ENCODE measurements at places on chromosomes 16 and 17.

GRCh38 chr16:79876332-79876730 lies 275.8 kb upstream of the MAF start:
- DNase-seq = no peak

DNA sequence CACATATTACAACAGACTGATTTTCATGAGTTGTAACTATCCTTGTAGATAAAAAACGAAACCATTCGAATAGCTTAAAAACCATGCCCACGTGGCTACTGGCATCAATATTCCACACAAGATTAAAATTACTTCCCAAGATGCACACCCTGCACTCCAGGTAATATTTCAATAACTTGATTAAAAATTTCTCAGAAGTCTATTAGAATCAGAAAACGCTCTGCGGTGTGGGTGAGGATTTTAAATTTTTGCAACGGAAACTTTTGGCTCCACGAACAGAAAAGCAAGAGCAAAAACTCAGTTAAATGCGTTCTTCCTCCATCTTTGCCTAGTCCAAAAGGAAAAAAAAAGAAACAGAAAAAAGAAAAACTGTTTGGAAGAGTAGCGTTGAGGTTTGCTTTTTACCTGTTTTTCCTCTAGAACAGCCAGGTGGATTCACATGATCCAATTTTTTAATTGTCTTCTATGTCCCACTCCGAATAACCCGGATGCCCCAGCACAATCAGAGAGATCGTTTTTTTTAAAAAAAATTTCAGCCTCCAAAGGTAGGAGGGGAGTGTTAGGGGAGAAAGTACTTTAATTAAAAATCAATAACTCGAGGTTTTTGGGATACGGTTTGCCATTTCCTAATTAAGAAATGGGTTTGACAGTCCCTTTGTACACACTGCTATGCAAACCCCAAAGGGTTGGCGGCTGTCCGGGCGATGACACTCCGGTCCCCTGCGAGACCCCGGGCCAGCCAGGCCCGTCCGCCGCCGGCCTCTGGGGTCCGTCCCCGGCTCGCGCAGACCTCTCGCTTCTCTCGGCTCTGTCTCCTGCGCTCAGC lies 708 bp upstream of the NFAT5 start:
- DNase-seq = no peak

- DNase-seq = peak; percentile 84
These were observed 108.0 kb upstream of the CIBAR2 start for GRCh38 chr16:85220125-85220839.

DNA sequence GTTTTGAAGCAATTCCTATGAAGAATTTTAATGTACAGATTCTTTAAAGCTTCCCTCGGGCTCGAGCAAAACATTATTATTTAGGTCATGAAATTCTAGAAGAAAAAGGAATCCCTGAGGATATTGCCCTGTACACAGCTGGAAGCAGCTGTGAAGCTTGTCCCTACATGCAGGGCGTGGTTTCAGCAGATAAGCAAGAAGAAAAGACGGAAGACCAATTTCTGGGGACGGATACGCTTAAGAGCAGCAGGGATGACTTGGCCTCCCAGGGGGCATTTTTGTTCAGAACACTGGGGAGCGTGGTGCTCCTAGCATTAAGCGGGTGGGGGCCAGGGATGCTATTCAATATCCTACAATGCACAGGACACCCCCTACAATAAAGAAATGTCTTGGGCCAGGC lies 34.3 kb downstream of the LITAF start:
- DNase-seq = no peak

- no peak for DNase-seq
These were observed 356.1 kb downstream of the CPPED1 start for GRCh38 chr16:12447556-12447955.

DNA sequence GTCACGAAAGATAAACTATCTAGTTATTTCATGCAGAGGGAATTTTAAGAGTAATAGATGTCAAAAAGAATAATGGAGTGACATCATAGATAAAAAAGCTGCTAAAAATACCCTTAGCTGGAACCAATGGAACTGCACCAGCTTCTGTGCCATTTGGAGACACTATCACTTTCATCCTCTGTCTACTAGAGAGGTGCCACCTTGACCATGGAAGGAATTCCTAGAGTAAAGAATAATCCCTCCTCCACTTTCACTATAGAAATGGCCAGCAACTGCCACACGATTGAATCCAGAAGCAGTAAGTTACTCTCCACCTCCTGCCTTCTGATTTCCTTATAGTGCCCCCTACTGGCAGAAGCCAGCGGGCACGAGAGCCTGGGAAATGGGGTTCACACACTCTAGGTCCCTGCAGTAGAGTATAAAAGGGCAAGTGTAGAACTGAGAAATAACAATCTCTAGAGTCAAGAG lies 2.8 kb upstream of the ALDH3A2 start:
- DNase-seq = no peak

DNA sequence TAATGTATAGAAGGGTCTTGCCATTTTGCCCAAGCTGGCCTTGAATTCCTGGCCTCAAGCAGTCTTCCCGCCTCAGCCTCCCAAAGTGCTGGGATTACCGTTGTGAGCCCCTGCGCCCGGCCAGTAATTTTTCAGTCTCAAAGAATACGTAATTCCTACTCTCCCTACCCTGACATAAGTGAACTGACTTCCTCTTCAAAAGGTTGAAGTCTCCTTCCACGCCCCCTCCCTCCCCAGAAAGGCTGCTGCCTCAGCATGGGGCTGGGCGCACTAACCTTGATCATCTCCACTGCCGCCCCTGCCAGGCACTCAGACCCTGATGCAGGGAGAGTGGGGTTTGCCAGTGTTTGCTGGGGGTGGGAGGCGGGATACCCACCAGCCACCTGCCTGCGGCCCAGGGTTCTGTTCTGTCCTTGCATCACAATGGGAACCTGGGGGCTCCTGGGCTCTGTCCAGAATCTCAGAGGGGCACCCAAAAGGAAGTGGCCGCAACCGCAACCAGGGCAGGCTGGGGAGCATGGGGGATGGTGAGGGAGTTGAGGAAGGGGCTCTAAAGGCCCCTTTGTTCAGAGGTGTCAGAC lies 27.5 kb downstream of the KIFC3 start:
- DNase-seq = no peak

- DNase-seq = no peak
These were observed 112.7 kb downstream of the BRIP1 start for GRCh38 chr17:61750656-61751055.

DNA sequence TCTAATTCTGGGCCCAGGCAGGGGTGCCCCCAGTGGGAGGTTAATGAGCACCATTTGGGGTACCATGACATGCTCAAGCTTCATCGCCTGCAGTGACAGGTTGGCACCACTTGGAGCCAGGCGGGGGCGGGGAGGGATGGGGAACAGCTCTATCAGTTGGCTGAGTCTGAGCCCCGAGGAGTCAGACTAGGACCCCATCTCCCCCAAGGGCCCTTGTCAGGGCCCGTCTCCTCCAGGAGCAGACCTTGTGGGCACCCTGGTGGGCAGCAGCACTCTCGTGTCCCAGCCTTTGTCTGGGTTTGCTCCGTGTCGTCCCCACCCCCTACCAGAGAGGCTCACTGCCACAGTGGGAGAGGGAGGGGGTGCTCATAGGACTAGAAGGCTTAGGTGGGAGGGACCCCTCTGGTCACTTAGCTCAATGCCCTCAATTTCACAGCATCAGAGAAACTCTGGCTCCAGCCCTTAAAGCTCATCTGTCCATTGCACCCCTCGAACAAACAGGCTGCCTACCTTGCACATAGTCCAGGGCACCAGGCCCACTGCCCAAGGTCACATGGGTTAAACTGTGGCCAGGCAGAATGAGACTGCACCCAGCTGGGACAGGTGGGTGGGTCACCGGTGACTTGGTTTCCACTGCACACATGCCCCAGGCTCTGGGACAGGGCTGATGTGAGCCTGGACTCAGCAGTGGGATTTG lies 4.1 kb downstream of the PPP1R9B start:
- no peak for DNase-seq

DNA sequence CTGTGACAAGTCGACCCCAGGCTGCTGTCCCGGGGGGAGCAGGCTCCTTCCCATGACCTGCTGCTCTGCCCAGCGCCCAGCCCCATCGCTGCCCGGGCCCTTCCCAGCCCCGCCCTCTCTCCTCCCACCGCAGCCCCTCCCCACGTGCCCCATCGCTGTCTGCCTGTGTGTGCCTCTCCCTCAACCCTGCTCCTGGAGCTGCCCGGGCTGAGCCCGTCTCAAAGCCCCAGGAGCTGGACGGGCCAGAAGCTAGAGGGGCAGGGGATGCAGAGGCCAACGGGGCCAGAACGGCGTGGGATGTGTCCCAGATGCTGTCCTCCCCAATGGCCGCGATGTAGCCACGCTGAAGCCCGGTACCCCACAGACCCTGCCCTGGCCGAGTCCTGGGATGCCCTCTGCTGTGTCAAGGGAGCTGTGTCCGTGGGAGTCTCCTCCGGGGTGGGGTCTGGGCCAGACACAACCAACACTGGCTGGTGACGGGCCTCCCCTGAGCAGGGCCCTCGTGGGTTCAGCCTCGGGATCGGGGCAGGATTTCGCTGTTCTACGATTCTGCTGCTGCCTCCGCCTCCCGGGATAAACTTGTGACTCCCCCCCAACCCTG lies 118.2 kb upstream of the ZNF750 start:
- DNase-seq = no peak

- DNase-seq = no peak
These were observed 26.7 kb downstream of the CYB5B start for GRCh38 chr16:69451166-69451565.

DNA sequence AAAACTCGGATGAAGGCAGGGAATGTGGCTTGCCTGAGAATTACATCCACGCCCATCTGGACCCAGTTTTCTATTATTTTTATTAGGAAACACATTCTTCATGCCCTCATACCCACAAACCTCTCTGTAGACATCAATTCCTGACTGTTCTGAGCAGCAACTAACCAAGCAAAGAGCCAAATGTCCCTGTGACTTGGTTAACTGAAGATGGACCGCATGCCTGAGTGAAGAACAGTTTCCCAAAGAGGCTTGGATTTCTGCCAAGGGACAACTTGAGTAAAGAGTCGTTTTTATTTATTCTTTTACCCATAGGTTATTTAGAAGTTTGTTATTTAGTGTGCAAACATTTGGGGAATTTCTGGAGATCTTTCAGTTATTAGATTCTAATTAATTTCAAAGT lies 259.8 kb downstream of the GRIN2A start:
- DNase-seq = no peak

DNA sequence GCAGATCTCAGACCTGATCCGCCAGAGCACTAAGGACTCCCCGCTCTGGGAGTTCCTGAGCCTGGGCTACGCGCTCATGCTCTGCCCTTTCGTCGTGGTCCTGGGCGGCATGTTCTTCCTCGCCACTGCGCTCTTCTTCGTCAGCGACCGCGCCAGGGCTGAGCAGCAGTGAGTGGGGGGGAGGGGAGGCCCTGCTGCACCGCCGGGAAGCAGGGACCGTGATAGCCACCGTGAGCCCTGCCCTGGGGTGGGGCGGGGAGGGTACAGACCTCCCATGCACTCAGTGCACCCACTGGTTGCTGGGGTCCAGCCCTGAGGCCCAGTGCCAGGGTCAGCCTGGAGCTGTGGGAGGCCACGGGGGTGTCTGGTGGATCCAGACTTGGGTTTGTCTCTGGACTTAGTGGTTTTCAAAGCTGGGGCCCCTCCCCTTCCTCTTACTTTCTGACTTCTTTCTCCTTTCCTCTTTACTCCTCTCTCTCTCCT lies 18.9 kb downstream of the MYBBP1A start:
- no peak for DNase-seq

DNA sequence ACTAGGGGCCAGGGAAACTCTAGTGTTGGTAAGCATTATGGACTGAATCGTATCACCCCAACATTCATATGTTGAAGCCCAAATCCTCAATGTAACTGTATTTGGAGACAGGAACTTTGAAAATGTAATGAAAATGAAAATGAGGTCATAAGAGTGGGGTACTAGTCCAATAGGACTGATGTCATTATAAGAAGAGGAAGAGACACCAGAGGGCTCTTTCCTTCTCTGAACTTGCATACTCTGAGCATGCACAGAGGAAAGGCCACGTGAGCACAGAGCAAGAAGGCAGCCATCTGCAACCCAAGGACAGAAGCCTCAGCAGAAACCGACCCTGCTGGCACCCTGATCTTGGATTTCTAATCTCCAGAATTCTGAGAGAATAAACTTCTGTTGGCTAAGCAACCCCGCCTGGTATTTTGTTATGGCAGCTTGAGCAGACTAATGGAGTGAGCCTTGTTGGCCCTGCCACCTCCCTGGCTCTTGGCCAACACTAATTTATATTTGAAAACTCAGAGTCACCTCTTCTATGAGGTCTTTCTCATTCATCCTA lies 273.4 kb downstream of the NTN1 start:
- DNase-seq = no peak

DNA sequence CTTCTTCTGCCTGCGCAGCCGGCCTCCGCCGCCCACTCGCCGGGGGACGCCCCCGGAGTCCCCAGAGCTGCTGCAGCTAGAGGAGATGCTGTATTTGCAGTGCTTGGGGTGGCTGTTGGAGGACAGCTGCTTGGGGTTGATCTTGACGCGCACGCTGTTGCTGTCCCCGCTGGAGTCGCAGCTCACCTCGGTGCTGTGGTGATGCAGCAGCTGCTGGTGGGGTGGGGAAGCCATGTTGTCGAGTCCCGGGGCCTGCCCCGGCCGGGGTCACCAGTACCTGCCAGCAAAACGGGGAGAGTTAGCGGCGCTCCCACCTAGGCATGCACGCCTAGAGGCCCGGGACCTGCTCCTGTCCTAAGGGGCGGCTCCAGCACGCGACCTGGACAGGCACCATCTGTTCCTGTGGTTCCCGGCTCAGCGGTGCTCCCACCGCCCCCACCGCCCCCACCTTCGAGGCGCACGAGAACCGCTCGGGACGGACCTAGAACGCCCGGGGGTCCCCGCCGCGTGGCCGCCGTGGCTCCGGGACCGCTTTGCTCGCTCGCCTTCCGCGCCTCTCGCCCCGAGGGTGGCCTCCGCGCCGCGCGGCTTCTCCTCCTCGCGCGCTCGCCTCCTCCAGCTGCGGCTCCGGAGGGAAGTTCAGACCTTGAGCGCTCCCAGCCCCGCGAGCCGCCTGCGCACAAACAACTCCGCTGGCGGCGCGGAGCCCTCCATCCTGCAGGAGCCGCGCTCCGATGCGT lies 863 bp downstream of the ADCY9 start:
- DNase-seq = no peak

DNA sequence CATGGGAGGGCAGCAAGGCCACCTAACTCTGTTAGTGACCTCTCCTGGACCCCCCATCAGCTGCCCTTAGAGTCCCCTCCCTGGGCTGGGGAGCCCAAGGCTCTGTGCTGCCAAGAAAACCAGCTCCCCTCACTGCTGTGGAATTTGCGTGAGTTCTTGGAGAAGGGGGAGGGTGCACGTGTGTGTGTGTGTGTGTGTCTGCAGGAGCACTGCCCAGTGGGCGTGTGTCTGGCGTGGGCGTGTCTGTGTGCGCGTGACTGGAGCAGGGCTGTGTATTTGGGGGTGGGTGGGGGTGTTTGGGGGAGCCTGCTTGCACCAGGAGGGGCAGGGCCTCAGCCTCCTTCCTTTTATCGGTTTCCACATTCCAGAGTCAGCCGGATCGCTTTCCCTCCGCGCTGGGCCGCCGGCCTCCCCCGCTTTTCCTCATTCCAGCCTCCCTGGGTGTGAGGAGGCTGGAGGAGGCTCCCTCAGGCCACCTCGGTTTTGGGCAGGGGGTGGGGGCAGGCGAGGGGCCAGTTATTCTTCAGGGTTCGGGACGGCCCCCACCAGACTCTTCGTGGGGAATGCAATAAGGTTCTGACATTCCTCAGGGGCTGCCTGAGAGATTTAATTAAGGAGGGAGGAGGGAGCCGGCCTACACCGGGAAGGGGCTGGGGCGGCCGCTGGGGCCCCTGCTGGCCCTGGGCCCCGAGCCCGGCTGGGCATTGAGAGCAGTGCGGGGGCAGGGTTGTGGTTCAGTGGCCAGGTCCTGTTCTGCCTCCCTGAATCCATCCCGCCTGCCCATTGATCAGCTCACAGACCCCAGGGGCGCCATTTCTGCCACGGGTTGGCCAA lies 2.5 kb downstream of the VASN start:
- no peak for DNase-seq

GRCh38 chr17:64004903-64005733 lies 7.0 kb downstream of the PRR29 start:
- DNase-seq = no peak
